ENCODE measurements at places on chromosomes 7 and 10.

- no peak for DNase-seq
These were observed 142.5 kb upstream of the TNS3 start for GRCh38 chr7:47724335-47724982.

DNA sequence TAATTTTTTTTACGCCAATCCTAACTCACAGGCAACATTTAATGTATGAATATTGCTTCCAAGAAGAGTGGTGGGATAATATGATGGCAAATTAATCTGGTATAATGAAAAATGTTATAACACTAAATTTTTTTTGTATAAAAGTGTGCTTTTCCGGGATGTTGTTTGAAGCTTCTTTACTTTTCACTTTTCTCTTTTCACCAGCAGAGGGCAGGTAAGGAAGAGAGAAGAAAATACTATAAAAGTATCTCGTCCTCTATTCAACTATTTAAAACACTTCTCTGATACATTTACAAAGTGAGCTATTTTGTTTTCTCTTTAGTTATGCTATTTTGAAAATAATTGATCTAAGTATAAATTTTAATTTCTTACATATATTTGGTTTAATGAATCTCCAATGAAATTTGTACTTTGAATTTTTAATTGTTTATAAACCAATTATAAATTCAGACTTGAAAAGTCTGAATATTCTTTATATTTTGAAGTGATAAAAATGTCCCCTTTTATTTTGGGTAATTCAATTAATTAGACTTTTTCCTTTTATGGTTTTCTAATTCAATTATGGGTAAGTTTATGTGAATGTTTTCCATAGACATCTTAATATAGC is 20.7 kb upstream of the CFTR start:
- DNase-seq: no peak

DNA sequence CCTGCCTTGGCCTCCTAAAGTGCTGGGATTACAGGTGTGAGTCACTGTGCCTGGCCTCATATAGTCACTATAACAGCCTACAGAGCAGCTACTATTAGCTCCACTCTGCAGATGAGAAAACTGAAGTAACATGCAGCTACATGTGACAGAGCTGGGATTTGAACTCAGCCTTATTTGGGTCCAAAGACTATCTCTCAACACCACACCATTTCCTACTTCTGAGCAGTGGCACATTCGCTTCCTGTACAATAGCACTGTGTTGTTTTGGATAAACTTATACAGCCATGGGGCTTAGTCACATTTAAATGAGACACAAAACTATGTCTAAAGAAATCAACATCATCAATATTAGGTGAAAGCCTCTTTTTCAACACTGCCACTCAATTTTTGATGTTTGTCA is 69.8 kb upstream of the DNAJB12 start:
- no peak for DNase-seq

- no peak for DNase-seq
These were observed 28.6 kb downstream of the FRA10AC1 start for GRCh38 chr10:93673791-93674190.

DNA sequence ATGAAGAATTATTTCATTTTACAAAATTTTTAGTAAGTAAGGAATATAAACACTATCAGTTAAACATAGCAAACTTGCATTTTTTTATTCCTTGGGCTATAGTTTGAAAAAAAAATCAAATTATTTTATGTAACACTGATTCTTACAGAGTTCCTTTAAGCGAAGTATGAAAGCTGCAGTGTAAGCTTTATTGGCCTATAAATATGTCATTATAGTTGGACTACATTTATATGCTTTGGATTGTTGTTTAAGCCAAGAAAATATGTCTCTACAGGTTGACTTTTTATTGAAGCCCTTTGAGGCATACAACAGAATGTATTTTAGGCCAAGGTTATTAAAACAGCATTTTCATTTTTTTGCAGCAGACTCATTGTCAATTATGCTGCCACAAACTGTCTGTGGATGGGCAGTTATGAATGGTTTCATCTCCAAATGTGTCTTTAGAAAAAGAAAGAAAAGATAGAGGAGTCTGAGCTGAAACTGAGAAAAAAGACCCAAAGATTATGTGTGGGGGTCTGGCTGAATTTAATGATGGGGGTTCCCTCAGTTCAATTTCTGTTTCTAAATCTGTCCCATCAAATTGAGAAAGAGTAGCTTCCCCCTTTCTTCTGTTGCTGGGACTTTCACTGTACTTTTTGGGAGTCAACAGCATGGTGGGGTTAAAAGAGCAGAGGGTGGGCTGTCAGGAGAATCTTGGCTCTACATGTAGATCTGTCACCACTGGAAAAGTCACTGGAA is 43.1 kb downstream of the ARID5B start:
- no peak for DNase-seq

- DNase-seq: no peak
These were observed 46.4 kb downstream of the TMEM168 start for GRCh38 chr7:112743811-112744210.

All from right kidney (tissue), 9 donors.